GM06990 (cell line): ENCODE measurements at places on chromosomes 4 and X.

DNA sequence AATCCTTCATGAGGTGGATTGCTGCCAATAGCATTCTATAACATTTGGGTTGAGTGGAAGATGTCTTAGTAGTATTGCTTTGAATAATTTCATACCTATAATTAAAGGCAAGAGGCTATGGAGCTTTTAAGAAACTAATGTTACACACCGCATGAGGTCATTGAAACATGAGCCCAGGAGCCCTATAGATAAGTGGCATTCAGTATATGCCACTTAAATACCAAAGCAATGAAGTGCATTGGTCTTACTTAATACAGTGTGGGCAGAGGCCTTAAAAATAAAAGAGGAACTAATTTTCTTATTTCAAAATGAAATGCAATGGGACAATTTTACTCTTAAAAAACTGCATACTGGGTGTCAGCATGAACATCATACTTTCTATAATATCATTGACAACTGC is 47.5 kb downstream of the SPATA18 start:
- DNase-seq: no peak

DNA sequence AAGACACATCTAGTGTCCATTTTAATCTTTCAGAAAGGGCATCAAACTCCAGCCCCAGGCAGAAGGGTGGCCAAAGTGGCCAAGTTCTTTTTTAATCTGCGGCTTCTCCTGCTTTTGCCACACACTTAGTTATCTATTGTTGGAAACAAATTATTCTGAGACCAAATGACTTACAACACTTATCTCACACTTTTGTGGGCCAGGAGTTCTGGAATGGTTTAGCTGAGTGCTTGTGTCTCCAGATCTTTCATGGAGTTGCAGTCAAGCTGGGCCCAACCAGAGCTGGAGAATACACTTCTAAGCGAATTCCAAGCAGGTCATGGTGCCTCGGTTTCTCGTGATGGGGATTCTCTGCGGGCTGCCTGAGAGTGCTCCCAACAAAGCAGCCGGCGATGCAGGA is 4.0 kb downstream of the TXK start:
- no peak for DNase-seq

GRCh38 chr4:62881210-62881609 is 1528.0 kb downstream of the TECRL start:
- no peak for DNase-seq

DNA sequence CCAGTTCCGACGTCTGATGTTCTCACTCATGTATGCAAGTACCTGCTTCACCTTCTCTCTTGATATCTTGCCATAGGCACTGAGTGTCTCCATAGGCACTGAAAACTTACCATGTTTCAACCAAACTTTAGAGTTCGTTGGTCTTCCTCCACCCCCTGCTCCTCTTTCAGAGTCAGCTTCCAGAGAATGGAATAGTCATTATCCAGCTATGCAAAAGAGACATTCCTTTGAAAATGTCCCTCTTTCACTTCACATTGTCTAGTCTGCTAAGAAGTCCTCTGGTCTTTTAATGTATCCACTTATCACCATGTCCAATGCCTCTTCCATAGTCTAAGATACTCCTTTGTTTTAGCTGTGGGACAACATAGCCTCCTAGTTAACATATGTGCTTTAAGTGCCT is 566.0 kb upstream of the TENM3 start:
- DNase-seq: no peak

GRCh38 chrX:107662145-107662544 is 33.8 kb downstream of the PRPS1 start:
- no peak for DNase-seq

GRCh38 chr4:7294176-7294756 is 101.9 kb downstream of the SORCS2 start:
- no peak for DNase-seq

GRCh38 chrX:84118769-84119168 is 69.2 kb downstream of the RPS6KA6 start:
- no peak for DNase-seq

DNA sequence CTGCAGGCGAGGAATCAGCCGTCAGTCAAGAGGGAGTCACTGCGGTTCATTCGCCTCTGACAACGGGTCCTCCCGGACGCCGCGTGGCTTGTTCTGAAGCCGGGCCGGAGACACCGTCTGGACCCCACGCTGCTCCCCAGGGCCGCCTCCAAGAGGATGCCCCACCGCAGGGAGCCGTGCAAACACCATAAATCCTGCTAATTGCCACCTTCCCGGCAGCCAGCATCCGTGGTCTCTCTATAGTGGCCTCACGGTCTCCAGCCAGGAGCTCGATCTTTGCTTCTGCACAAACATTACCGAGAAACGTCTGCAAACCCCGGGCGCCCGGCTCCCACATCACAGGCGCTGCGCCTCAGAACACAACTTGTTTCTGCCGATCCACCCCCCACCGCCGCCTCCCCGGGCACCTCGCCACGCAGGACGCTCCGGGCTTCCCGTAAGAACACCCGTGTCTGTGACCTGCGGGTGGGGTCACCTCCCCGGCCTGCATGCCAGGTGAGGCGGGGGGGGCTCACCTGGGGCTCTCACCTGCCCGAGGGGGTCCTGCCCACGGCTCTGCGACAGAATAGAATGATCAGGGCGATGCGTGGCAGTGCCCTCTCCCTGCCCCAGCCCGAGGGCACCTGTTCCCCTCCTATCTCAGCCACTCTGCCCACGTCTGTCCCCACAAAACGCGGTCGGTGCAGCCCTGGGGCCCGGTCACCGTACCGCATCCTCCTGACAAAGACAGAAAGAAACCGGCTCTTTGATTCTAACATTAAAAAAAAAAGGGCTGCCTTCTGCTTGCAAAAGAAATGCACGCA is 32.4 kb upstream of the PPP2R3B start:
- no peak for DNase-seq

DNA sequence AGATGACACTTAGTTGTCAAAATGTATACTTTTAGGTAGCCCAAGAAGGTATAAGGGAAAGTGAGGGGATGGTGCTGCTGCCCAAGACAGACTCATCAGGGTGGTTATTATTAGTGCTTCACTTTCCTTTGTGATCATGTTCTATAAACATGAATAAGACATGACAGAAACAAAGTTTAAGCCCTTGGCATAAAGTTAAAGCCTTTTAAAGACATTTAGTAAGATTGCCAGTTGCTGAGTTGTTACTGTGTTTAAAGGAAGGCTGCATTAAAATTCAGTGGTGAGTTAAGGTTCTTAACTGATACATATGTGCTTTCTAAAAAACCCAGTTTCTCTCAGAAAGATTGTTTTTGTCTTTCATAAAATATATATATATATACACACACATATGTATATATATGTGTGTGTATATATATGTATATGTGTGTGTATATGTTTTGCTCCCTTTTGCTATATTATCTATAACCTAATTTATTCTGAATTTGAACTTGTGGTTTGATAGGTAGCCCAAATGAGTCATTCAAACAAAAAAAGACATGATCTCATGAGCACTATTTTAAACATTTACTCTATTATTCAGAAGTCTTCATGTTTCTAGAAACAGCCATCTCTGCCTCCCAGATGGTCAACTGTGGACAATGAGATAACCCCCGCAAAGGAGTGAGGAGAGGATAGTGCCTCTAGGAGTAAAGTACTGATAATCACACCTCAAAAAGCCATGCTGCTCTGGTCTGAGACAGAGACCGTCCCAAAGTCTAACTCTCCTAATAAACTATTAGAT is 98.1 kb upstream of the OTUD4 start:
- peak; percentile 13 for DNase-seq
